ENCODE measurements at places on chromosomes 5 and 9.

DNA sequence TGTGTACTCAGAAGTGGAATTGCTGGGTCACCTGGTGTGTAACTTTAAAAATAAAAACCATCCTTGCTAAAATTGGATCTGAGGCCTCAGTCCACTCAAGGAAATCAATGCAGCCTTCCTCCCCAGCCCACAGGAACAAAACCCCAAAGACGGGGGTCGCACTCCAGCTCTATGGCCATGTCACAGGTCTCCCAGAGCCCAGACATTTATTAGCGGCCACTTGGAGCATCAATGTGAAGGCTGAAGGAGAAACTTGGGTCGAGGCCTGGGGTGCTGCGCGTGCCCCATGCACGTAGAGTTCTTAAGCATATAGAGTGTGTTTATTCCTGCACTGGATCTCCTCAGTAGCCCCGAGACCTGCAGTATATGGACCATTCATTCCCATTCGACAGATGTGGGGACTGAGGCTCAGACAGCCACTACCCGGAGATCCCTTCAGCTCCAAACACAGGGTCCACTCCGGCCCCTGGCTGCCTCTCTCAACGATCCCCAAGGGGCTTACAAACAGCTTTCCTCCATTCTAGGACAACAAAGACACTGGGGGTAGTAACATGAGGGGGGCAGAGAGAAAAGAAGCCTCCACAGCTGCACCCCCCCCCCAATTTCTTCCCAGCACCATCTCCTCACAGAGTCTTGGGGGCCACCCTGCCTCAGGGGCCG is 14.3 kb upstream of the OLFM1 start:
- DNase-seq = no peak

- DNase-seq = no peak
These were observed 1.4 kb downstream of the COL23A1 start for GRCh38 chr5:178588769-178589168.

DNA sequence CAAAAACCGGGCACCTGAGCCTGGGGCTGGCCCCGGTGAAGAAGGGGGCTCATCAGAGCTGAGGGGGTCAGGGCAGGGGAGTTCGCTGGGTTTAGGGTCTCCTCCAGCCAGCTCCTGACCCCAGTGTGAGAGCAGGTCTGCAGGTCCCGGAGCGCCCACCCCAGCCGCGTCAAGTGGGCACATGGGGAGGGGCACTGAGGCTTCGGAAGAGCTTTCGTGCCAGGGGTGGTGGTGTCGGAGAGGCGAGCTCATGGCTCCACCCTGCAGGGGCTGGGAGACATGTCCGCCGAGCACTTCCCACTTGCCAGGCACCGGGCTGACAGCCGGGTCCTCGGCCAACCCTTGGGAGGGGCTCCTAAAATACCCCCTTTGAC is 13.2 kb downstream of the VAV2 start:
- DNase-seq = no peak

DNA sequence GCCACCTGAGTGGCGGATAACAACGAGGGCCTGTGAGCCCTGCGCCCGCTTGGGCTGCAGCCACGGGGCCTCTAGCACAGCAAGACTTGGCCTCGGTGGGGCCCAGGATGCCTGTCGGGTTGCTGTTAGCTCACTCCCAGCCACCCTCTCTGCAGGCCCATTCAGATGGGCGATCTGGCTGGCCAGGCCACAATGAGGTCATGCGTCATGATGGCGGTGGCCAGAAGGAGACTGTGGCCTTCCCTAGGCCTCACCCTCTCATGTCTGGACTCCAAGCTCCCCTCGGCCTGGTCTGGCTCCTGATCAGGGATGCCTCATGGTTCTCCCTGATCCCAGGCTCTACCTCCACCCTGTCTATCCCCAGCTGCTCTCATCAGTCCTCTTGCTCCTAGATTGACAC is 19.0 kb upstream of the TCOF1 start:
- no peak for DNase-seq

GRCh38 chr5:159451197-159452052 is 121.1 kb upstream of the IL12B start:
- peak; percentile 95 for DNase-seq

GRCh38 chr9:121857928-121858327 is 206.5 kb downstream of the DAB2IP start:
- DNase-seq = no peak

DNA sequence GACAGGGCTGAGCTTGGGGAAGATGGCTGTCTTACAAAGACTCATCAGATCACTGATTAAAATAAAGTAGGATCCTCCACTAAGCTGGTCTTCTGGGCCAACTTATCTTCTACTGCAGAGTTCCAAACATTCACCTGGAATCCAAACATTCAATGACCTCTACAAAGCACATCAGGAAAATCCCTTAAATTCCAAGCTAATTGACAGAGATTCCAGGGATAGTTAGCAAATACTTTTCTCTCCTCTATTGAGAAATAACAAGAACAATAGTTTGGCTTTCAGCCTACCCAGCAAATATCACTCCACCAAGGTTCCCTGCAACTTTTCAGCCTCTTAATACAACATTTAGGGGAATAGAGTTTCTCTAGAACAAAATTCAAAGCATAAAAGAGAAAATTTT is 140.6 kb upstream of the LIFR start:
- DNase-seq = no peak

DNA sequence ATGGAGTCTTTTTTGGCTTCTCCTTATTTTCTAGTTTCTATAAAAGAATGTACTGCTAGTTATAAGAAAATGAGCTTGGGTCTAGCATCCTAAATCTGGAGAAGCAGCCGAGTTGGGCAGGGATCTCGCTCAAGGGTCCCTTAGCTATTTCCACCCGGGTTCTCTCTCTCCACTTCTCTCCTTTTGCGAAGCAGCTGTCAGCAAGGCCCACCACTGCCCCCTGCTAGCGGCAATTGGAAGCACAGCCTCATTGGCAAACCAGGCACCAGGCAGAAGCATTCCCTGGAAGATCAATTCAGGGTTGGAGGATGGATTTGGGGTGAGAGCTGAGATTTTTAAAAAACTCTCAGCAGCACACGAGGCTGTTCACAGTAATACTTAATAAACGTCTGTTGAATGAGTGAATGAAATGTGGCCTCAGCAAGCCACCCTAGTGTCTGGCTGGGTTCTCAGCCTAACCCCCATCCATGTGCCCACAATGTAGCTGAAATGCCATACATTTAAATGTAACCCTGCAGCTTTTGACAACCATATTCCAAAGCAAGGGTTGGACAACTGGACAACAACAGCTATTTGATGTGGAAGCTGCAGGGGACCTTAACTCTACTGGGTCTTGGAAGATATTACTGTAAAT is 34.6 kb upstream of the TNIP1 start:
- DNase-seq = peak; percentile 43

DNA sequence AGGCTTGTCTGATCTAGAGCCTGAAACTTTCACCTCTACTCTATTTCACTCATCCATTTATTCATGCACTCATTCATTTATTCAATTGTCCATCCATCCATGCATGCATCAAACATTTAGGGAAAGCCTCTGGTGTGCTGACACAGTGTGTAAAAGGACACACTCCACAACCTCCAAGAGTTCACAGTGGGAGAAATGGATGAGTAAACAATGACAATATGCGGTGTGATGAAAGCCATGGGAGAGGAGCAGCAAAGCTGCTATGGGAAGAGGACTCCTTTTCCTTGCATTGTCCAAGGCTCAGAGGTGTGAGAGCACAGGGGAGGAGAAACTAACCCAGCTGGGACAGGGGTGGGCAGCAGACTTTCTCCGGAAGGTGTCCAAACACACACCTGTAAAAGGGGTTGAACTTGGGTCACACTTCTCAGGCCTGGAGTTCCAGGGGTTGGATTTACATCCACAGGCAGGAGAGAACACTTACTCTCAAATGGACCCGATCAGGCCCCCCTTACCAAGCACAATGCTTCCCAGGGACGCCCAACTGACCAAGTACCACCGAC is 21.2 kb upstream of the PFDN1 start:
- DNase-seq = no peak

GRCh38 chr5:145531038-145531734 is 304.0 kb downstream of the PRELID2 start:
- DNase-seq = peak; percentile 93

GRCh38 chr9:6997330-6997729 is 239.6 kb downstream of the KDM4C start:
- DNase-seq = peak; percentile 49

Measured in M059J (cell line).